Activated CD8-positive, alpha-beta memory T cell treated with anti-CD3 and anti-CD28 coated beads for 1 hour (primary cell): ENCODE measurements at places on chromosomes 7 and 10.

DNA sequence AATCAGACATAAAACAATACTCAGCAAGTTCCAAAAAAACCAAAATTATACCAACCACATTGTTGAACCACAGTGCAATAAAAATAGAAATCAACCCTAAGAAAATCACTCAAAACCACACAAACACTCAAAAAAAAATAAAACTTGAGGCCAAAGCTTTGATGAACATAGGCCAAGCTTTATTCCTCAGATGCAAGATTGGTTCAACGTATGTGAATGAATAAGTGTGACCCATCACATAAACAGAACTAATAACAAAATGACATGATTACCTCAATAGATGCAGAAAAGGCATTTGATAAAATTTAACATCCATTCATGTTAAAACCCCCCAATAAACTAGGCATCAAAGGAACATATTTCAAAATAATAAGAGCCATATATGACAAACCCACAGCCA lies 506.1 kb upstream of the FZD8 start:
- no peak for DNase-seq

GRCh38 chr10:1392127-1392526 lies 335.9 kb downstream of the WDR37 start:
- DNase-seq = no peak

DNA sequence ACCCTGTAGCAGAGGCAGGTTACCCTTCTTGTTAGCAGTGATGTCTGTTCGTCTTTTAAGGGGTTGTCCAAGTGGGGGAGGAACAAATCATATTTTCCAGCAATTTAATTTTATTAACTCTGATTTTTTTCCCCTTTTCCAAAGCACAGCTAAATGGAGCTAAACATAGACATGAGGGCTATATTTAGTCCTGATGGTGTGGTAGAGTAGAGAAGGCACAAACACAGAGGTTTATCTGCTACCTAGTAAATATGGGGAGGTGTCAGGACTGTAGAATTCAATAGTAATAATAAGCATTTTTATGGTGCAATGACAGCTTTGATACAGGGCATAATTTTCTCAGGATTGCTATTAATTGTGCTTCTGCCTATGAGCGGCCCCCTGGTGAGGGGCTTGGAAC lies 22.5 kb downstream of the LRRC4 start:
- DNase-seq = no peak

- DNase-seq = no peak
Measured at GRCh38 chr10:24900888-24901685, 51.3 kb downstream of the PRTFDC1 start.

GRCh38 chr10:27741173-27742091 lies 4.2 kb downstream of the MKX start:
- DNase-seq = no peak

- DNase-seq = no peak
Measured at GRCh38 chr7:100951888-100952560, 2.7 kb downstream of the MUC3A start.

GRCh38 chr10:69554611-69555010 lies 18.6 kb downstream of the NEUROG3 start:
- DNase-seq = no peak

GRCh38 chr7:22302951-22303423 lies 54.0 kb downstream of the RAPGEF5 start:
- no peak for DNase-seq

DNA sequence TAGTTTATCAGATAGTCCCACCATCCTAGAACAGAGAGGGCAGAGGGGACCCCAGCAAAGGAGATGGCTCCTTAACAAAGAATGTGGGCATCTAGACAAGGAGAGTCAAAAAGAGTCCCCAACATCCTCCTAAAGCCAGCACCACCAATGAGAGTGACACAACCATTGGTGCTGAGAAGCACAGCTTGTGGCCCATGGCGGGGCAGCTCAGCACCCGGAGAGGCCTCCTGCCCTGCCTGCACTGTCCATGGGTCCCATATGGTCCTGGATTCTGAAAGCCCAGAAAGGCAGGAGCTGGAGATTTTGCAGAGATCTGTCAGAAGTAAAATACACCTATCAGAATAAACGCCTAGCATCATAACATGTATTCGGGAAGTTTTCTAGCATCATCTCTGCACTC lies 311.8 kb upstream of the ZNF32 start:
- DNase-seq = no peak

DNA sequence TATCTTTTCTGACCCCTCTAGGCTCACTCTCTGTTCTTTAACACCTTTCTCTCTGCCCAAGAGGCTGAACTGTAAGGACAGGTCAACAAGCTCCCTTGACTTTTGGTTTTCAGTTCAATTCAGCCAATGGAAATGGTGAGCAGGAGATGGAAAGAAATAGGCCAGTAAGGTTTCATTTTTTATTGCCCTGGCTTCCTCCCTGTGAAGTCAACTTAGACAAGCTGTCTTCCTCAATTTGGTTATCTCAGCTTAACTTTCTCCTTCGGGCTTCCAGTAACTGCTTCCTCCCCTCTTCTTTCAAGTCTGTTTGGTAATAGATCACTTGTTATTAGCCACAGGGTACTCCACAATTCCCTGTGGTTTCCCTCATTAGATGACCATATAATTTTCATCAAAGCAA lies 19.7 kb downstream of the LIPK start:
- DNase-seq = no peak

DNA sequence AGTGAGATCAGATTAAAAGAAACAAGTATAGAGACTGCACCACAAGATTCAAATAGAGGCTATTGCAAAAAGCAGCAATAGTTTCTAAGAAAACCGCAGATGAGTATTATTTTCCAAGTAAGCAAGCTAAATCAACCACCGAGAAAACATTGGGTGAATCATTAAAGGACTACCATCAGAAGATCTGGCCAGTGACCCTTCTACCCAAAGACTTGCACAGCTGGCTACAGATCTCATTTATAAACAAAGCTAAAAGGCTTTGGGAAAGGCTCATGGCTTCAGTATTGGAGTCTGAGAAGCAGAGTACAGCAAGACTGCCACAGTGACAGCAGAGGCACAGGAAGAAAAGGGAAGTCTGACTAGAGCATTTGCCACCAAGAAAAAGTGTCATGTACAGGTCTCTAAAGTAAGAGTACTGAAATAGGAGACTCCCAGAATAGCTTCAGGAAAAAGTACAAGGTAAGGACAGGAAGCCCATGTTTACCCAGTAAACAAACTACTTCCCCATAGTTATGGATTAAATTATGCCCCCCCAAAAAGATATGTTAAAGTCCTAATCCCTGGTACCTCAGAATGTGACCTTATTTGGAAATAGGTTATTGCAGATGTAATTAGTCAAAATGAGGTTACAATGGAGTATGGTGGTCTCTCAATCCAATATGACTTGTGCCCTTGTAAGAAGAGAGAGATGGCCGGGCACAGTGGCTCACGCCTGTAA lies 19.0 kb downstream of the STEAP1 start:
- no peak for DNase-seq

DNA sequence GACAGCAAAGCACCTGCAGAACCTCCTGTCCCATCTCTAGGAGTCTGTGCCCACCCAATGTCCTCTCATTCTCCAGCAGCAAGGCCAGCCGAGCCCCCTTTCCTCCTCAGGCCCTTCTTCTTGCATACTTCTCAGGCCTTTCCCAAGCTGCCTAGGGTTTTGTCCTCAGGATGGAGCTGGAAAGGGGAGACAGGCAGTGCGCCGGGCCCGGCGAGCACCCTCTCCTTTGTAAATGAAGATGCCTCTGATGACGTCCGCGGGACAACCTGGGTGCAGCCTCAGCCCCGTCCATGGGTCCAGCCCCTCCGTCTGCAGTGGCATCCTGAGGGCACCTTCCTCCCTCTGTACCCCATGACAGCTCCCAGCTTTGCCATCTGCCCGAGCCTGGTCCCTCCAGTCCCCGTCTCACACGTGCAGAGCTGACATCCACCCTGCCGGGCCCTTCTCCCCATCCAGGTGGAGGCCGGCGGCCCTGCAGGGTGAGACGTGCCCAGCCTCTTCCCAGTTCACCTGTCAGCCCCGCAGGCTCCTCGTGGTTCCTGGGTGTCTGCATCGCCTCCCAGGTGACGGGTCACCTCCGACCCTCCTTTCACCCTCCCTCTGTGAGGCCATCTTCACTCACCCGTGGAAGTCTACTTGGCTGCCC lies 36.4 kb downstream of the JAKMIP3 start:
- no peak for DNase-seq

DNA sequence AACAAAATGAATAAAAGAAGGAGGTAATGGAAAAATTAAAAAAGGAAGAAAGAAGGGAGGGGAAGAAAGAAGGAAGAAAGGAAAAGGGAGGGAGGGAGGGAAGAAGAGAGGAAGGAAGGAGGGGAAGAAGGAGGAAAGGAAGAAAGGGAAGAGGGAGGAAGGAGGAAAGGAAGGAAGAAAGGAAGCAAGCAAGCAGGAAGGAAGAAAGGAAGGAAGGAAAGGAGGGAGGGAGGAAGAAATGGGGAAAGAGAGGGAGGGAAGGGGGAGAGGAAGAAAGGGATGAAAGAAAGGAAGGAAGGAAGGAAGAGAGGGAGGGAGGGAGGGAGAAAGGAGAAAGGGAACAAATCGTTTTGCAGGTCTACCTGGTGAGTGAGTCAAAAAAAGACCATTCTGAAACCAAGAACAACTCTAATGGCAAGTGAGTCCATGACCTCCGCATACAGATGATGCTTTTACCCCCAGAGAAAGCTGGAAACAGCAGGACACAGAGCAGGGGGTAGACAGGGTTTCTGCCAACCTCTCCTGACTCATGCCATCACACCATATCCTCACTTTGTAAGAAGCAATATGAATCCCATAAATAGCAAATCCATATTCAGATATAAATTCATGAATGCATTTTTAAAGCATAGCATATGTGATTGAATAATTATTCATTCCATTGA lies 1112.9 kb upstream of the AUTS2 start:
- DNase-seq = no peak

GRCh38 chr7:93977211-93977950 lies 26.8 kb downstream of the BET1 start:
- DNase-seq = no peak

DNA sequence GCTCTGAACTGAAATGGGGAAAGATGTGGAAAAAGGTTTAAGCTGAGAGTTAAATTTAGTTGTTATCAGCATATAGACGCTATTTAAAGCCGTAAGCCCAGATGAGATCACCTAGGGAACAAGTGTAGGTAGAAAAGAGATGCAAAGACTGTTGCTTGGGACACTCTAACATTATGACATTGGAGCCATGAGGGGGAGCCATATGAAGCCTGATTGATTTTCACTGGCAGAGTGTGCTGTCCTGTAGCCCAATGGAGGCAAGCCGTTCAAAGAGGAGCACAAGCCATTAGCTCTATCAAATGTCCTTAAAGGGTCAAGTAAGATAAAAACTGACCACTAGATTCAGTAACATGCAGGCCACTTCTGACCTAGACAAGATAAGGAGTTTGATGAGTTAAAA lies 223.3 kb downstream of the TWIST1 start:
- no peak for DNase-seq

- no peak for DNase-seq
Measured at GRCh38 chr7:69246758-69247157, 351.5 kb upstream of the AUTS2 start.

- DNase-seq = no peak
Measured at GRCh38 chr10:7403620-7404019, 7.2 kb downstream of the SFMBT2 start.

DNA sequence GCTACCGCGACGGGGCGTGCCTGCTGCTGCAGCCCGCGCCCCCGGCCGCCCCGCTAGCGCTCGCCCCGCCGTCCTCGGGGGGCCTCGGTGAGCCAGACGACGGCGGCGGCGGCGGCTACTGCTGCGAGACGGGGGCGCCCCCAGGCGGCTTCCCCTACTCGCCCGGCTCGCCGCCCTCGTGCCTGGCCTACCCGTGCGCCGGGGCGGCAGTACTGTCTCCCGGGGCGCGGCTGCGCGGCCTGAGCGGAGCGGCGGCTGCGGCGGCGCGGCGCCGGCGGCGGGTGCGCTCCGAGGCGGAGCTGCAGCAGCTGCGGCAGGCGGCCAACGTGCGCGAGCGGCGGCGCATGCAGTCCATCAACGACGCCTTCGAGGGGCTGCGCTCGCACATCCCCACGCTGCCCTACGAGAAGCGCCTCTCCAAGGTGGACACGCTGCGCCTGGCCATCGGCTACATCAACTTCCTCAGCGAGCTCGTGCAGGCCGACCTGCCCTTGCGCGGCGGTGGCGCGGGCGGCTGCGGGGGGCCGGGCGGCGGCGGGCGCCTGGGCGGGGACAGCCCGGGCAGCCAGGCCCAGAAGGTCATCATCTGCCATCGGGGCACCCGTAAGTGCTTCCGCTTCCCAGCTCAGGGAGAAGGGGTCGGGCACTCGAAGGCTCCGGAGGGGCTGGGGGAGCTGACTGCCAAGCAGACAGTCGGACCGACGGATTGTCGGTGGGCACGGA lies 761 bp downstream of the PTF1A start:
- no peak for DNase-seq

DNA sequence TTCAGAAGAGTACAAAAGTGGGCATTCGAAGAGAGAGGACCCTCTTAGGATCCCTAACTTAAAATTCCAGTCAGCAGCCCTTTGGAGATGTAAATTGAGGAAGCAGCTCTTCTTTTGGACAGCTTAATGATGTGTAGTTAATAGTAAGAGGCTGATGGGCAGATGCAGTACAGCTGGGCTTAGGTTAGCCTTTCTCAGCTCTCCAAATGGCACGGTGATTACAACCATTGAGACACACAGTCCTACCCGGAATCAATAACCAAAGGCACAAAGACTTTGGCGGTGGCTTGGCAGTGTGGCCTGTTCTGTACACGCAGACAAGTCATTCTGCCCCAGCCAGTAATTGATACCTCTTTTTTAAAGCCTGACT lies 26.8 kb downstream of the GAD2 start:
- DNase-seq = no peak

- DNase-seq = no peak
Measured at GRCh38 chr7:22049766-22050500, 104.2 kb upstream of the CDCA7L start.

- DNase-seq = no peak
Measured at GRCh38 chr10:12513775-12514673, 164.7 kb downstream of the CAMK1D start.

DNA sequence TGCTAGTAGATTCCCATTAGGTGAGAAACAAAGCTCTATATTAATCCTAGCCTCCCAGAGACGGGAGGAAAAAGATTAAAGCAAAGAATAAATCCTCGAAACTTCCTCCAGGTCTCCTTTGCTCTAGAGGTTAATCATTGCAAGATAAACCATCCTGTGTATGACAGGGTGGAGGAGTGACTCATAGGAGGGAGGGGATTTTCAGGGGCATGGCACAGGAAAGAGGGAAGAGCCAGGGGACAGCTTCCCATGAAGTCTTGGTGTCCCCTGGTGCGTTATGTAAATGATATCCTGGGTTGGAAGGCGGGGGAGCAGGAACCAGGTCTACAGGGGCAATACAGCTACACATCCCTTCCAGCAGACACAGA lies 780 bp downstream of the CYP3A5 start:
- DNase-seq = no peak

GRCh38 chr7:73932364-73932763 lies 71.4 kb downstream of the TMEM270 start:
- no peak for DNase-seq
